ENCODE measurements at places on chromosomes 7 and 10.

GRCh38 chr7:28155019-28155660 lies 25.5 kb downstream of the JAZF1 start:
- DNase-seq, result no peak

GRCh38 chr10:117652228-117653169 lies 110.0 kb downstream of the EMX2 start:
- no peak for DNase-seq

DNA sequence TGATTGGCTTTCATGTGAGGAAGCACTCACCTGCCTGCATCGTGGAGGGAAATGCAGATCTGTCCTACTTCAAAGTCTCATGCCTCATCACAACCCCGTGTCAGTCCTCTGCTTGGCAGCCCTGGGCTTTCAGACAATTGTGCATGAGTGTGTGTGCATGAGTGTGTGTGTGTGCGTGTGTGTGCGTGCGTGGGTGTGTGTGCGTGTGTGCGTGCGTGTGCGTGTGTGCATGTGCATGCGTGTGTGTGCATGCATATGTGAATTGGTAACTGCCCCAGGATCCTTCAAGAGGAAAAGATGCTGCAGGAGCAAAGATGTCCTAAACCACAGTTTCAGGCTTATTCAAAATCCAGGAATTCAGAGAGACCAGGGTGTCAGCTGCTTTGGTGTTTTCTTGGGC lies 71.3 kb downstream of the LANCL2 start:
- DNase-seq, result no peak

DNA sequence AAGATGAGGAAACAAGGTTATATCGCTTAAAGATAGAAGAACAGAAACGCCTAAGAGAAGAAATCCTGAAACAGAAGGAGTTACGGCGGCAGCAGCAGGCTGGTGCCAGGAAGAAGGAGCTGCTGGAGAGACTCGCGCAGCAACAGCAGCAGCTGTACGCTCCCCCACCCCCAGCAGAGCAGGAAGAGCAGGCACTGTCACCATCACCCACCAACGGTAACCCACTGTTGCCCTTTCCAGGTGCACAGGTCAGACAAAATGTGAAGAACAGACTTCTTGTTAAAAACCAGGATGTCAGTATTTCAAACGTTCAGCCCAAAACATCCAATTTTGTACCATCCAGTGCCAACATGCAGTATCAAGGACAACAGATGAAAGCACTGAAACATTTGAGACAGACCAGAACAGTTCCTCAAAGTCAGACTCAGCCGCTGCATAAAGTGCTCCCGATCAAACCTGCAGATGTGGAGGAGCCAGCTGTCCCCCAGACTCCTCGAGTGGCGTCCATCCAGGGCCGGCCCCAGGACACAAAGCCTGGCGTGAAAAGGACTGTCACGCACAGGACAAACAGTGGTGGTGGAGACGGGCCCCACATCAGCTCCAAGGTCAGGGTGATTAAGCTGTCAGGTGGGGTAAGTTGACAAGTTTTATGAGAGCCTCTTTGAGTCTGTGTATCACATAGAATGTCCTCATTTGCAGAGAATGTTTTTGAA lies 67.1 kb downstream of the SHH start:
- DNase-seq, result no peak

- DNase-seq, result no peak
Observed at GRCh38 chr7:2024567-2024918, 208.2 kb downstream of the MAD1L1 start.

DNA sequence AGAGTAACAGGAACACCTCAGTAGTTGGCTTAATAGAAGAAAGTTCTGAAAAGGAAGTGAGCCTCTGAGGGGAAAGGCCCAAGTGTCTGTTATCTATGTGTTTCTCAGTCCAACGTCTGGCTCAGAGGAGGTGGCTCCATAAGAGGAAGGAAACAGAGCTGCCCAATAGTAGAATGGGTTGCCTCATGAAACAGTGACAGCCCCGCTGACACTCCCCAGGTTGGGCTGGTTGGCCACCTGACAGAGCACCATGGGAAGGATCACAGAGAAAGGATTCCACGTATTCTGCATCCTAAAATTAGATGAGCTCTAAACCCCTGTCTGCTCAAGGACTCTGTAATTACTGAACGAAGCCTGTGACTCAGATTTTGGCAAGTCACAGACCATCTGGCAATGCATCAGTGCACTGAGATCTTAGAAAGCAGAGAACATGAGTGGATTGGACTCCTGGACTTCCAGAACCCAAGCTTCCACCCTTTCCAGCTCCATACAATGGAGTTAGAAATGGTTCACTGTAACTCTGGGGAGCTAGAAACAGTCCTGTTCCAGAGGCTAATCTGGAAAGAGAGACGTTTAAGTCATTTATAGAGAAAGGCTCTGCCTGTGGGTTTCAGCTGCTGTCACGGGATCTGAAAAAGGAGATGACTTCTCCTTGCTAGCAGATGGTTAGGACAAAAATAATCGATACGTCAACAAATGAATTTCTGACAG lies 2.9 kb downstream of the PKD2L1 start:
- DNase-seq, result no peak

DNA sequence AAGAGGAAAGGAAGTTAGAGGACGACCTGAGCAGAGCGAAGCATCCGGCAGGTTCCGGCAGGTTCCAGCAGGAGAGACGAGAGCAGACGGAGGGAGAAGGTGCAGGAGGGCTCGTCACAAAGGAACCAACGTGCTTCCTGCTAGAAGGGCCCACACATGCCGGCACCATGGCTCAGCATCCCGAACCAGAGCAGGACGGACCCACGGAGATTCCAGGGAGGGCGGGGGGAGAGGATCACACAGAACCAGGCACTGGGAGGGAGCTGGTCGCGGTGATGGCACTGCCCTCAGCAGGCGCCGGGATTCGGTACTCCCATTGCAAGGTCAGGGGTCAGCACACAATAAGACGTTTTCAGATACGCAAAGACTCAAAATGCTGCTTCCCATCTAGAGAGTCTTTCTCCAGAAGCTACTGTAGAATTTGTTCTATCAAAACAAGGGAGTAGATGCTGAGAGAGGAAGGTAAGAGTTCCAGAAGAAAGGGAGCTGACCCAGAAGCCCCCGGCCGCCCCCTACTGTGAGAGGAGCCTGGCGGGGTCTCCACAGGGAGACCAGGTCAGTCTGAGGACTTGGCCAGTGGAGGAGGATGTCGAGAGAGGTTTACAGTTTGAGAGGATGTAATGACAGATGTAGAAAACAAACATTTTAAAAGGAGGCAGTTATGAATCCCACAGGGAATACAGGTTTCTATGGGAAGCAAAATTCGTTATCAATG lies 23.6 kb upstream of the PWWP2B start:
- no peak for DNase-seq

GRCh38 chr10:48670978-48671913 lies 13.4 kb upstream of the WDFY4 start:
- no peak for DNase-seq

DNA sequence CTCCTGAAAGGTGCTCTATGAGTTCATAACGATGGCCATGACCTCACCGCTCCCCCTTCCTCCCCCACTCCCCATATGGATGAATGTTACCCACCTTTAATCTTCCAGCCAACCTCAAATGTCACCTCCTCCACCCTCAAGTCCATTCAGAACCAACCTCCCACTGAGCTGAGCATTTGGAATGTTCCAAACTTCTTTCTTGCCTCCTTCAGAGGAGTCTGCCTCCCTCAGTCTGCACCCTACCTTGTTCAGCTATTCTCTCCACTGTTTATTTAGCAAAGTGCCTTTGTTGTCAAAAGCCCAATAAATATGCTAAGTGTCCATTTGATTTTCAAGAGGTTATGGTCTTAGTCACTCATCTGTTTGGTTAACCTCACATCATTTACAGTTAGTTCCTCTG lies 22.9 kb upstream of the MTPAP start:
- DNase-seq, result no peak

- no peak for DNase-seq
Observed at GRCh38 chr10:72502581-72502980, 123.3 kb downstream of the MICU1 start.

DNA sequence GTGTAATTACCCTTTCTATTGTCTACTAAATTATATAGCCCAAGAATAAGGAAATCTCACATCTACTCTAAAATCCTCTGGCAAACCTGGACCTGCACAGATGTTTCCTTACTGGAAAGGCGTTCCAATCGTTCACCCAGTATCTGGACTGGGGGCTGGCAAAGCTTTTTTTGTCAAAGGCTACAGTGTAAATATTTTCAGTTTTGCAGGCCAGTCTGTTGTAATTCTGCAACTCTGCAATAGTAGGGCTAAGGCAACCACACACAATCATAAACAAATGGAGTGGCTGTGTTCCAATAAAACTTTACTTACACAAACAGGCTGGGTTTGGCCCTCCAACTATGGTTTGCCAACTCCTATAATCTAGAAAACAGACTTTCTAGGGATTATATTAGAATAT lies 56.2 kb downstream of the GLI3 start:
- DNase-seq, result no peak

DNA sequence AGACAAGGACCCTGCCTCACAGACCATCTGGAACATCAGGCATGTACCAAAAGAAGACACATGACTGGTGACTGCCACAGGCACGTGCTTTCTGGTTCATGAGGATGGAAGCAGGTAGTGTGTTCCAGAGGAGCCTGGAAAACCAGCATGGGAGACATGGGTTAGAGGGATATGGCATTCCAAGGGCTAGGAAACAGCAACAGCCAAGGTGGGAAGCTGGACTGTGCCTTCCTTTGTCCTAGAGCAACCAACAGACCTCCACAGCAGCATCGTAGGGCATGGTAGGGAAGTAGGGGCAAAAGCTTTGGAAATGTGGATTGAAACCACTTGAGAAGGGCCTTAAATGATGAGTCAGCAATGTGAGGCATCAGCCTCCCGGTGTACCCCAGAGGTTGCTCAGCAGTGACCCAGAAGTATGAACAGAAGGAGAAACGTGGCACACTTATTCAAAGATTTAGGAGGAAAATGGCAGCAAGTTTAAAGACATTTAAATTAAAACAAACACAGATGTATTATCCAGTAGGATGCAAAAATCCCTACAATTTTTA lies 51.0 kb downstream of the PRLHR start:
- DNase-seq, result no peak

GRCh38 chr10:26857991-26858706 lies 2.6 kb downstream of the ABI1 start:
- no peak for DNase-seq

GRCh38 chr7:99106821-99107241 lies 37.1 kb downstream of the SMURF1 start:
- no peak for DNase-seq

- DNase-seq, result no peak
Observed at GRCh38 chr7:27203365-27203953, 3.6 kb upstream of the HOXA13 start.

- no peak for DNase-seq
Observed at GRCh38 chr10:72611783-72612182, 14.1 kb downstream of the MICU1 start.

GRCh38 chr10:23994459-23995046 lies 214.4 kb upstream of the KIAA1217 start:
- peak; percentile 7 for DNase-seq

DNA sequence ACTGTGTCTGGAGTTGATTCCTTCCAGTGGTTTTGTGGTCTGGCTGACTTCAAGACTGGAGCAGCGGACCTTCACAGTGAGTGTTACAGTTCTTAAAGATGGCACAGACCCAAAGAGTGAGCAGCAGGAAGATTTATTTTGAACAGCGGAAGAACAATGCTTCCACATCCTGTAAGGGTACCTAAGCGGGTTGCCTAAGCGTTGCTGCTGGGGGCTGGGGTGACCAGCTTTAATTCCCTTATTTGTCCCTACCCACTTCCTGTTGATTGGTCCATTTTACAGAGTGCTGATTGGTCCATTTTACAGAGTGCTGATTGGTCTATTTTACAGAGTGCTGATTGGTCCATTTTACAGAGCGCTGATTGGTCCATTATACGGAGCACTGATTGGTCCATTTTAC lies 13.2 kb downstream of the AKR1B15 start:
- DNase-seq, result no peak

DNA sequence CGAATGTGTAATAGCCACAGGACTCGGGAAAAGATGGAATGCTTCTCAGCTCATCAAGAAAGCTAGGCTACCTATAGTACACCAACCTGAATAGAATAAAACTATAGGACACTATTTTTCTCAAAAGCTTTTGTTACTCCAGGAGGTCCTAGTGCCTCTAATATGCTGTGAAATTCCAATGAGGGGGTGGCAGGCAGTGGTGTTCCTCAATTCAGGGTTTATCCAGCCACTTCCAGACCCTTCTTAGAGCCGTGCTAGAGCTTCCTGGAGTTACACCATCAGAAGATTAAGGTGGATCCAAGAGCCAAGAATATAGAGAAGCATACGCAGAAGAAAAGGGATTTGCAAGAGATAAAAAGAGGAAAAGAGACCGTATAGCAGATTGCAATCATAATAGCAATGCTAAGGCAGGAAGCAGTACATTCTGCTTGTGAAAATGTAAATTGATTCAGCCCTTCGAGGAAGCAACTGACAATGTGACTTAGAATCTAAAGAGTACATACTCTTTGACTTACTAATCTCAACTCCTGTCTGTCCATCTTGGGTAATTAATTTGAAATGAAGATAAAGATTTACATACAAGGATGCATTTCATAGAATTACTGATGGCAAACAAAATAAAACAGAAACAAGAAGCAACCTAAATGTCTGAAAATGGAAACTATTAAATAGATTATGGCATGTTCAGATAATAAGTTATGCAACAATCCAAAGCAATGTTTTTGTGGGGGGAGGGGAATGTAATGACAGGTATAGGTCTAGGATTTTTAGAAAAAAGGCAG lies 2.1 kb downstream of the ST8SIA6 start:
- DNase-seq, result no peak

DNA sequence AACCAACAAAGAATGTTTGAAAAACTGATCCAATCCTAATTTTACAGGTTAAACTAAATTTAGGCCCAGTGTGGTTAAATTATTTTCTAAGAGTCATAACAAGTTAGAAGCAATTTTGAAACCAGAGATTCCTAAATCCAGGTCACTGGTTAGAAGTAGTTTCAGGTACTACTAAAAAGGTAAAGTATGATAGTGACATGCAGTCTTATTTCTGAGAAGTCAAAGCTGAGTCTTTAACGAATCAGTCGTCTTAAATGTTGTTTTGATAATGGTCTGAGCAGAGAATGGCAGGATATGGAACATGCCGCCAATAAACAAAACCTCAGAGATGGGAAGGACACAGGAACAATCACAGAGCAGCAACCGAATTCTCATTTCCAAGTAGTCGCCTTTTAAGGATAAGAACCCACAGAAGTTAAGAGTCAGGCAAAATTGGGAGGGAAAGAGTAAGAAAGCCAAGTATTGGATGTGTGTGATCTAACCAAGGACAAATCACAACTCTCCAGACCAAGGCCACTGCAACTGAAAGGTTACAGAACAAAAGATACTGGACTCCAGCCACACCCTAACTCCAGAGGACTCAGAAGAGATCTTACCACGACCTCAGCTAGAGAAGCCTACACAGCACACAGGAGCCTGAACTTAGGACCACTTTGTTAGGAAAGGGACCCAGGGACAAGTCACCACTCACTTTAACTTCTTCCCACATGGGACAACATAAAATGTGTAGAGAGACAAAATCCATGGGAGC lies 19.7 kb downstream of the TMEM243 start:
- no peak for DNase-seq

- no peak for DNase-seq
Observed at GRCh38 chr7:130649004-130649790, 19.4 kb downstream of the COPG2 start.

All from activated naive CD4-positive, alpha-beta T cell treated with Interleukin-2 at 50 U/mL for 16 hours (primary cell).